ENCODE measurements at places on chromosomes 1 and 21. TPM values are rescaled to one million over a fixed set of nuclear protein-coding genes. Genes with fewer than 3 reads are reported as not detected.

Gene SELE
- 0.47 TPM for total RNA-seq

Gene KCNE1
- total RNA-seq: 12.4 TPM

Gene SH2D2A
- total RNA-seq: not detected

Gene WNT2B
- 14.7 TPM for total RNA-seq

Gene GPA33
- total RNA-seq: 0.62 TPM

Gene CFHR1
- not detected for total RNA-seq

Gene HSD11B1
- total RNA-seq: 17.6 TPM

Gene ARHGEF10L
- total RNA-seq: 20.3 TPM

DNA sequence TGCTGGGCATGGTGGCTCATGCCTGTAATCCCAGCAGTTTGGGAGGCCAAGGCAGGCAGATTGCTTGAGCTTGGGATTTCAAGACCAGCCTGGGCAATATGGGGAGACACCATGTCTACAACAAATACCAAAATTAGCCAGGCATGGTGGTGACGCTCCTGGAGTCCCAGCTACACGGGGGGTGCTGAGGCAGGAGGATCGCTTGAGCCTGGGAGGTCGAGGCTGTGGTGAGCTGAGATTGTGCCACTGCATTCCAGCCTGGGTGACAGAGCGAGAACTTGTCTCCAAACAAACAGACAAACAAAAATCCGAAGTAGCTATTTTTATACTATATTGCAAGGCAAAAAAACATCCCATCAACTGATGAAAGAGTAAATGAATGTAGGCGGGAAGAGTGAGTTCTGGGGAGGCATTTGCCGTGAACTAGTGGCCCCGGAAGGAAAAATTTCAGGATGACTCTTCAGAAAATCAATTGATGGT is 40.6 kb downstream of the NCMAP start:
- no peak overlapping the region for H3K4me3 ChIP-seq
- no peak for DNase-seq
- no peaks in the 10 kb centered on the region for H3K4me1 ChIP-seq
- H3K27me3 ChIP-seq: no peaks in the 10 kb centered on the region

GRCh38 chr1:42815941-42816584 is 859 bp upstream of the ERMAP start:
- H3K27me3 ChIP-seq: no peaks in the 10 kb centered on the region
- DNase-seq: no peak
- peaks cover 9% of the 10 kb centered on the region for H3K4me1 ChIP-seq
- H3K36me3 ChIP-seq: no peaks in the 10 kb centered on the region

DNA sequence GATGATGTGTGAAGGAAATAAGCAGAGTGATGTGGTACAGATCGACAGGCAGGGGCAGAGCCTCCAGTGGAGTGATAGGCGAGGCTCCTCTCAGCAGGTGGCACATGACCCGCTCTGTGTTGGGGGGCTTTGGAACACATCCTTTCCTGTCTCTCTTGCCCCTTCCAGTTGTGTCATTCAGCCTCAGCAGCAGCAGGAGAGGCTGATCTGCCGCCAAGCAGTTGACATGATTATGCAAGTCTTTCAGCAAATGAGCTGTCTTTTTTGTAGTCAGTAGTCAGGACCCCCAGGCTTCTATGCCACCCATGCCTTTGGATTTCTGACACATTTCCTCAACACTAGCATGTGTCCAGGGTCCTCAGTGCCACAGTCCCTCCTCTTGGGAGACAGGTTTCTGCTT is 307.1 kb upstream of the C1orf174 start:
- H3K4me1 ChIP-seq: no peaks in the 10 kb centered on the region
- no peaks in the 10 kb centered on the region for H3K36me3 ChIP-seq
- no peak for DNase-seq
- no peaks in the 10 kb centered on the region for H3K27me3 ChIP-seq

GRCh38 chr1:54259546-54260140 is 59.7 kb downstream of the MRPL37 start:
- no peaks in the 10 kb centered on the region for H3K36me3 ChIP-seq
- no peak for DNase-seq
- H3K4me3 ChIP-seq: no peak overlapping the region
- no peaks in the 10 kb centered on the region for H3K27me3 ChIP-seq
- peaks cover 18% of the 10 kb centered on the region for H3K4me1 ChIP-seq

DNA sequence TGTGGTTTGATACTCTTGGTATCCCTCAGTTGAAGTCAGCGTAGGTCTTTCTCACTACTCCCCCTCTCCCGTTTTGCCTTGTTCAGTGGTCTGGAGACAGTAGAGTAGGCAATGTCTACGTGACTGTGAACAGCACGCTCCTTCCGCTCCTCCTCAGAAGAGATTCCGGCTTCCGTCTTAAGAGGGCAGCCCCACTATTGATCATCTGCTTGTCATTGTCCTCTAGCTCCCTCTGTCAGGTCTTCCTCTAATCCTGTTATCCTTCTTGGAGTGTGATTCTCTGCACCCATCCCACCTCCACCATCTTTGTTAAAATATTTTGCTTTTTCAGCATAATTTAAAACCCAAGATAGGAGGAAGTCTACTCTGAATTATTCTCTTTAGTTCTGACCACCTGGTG is 129.9 kb upstream of the KCNK2 start:
- H3K27ac ChIP-seq: no peak overlapping the region
- DNase-seq: peak; percentile 19
- H3K4me3 ChIP-seq: no peak overlapping the region
- no peaks in the 10 kb centered on the region for H3K27me3 ChIP-seq

- H3K27ac ChIP-seq: no peak overlapping the region
- DNase-seq: no peak
- no peaks in the 10 kb centered on the region for H3K36me3 ChIP-seq
- H3K4me3 ChIP-seq: no peak overlapping the region
- H3K27me3 ChIP-seq: no peaks in the 10 kb centered on the region
- H3K4me1 ChIP-seq: peaks cover 6% of the 10 kb centered on the region
Observed at GRCh38 chr1:996851-997712, 2.8 kb downstream of the HES4 start.

GRCh38 chr1:178143730-178144690 is 50.1 kb downstream of the RASAL2 start:
- no peaks in the 10 kb centered on the region for H3K36me3 ChIP-seq
- no peak overlapping the region for H3K4me3 ChIP-seq
- no peaks in the 10 kb centered on the region for H3K27me3 ChIP-seq
- DNase-seq: no peak

DNA sequence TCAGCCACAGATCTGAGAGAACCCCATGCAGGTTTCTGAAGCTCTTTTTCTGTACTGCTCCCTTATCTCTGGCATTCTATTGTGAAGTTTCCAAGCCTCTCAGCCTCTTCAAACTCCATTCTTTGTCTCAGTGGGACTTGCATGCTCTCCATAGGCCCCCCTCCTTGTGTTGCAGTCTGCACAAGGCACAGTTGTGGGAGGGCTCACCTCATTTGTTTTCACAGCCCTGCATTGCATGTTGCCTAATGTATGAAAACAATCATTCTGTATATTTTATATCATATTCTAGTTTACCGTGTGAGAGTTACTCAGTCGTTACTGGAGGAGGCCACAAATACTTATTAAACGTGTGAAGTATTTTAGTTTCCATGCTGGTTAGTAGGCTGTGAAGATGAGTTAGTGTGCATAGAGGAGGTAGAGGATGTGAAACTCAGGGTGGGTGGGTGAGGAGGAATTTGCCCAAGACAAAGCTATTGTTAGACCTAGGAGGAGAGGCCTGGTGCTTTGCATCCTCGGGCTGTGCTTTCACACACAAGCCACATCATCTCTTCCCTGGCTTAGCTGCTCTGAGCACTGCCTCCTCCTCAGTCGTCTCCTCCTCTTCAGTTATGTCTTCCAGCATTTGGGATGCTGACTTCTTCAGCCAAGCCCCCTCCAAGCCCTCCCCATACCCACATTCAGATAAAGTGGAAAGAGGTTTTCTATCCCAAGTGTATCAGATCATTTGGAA is 7.8 kb upstream of the CHI3L2 start:
- H3K27me3 ChIP-seq: no peaks in the 10 kb centered on the region
- H3K36me3 ChIP-seq: no peaks in the 10 kb centered on the region
- DNase-seq: no peak
- no peak overlapping the region for H3K27ac ChIP-seq
- H3K4me1 ChIP-seq: peaks cover 15% of the 10 kb centered on the region

- H3K27me3 ChIP-seq: no peaks in the 10 kb centered on the region
- peaks cover 6% of the 10 kb centered on the region for H3K4me1 ChIP-seq
- H3K36me3 ChIP-seq: no peaks in the 10 kb centered on the region
- no peak for DNase-seq
- H3K4me3 ChIP-seq: no peak overlapping the region
Observed at GRCh38 chr1:234836045-234836681, 226.2 kb upstream of the IRF2BP2 start.

- no peaks in the 10 kb centered on the region for H3K4me1 ChIP-seq
- DNase-seq: peak; percentile 72
- H3K36me3 ChIP-seq: no peaks in the 10 kb centered on the region
- H3K4me3 ChIP-seq: no peak overlapping the region
- no peaks in the 10 kb centered on the region for H3K27me3 ChIP-seq
Observed at GRCh38 chr1:198118134-198118533, 38.7 kb upstream of the NEK7 start.

DNA sequence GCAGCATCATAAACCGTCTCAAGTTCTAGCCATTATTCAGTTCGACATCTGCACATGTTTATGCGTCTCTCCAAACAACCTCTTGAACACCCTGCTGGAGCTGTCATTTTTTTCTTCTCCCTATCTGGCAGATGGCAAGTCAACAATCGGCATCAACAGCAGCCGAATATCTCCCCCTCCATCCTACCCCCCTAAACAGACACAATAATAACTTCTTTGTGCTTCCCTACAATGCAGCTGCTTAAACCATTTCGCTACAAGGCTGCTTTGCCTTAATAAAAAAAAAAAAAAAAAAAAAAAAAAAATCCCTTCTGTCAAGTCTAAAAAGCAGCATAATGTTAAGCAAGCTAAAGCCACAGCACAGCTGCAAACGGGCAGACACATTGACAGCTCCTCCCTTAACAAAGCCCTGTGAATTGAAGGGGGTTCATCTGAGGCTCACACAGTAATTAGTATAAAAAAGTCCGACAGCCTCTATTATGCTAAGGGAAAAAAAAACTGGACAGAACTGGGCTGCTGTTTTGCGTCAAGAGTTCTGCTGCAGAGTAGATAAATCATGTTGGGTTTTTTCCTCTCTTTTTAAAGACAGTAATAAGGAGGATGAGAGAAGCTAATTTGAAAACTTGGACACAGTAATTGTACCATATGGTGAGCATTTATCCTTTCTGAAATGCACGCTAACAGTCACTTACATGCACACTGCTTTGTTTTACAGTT is 136.4 kb downstream of the AKT3 start:
- H3K27me3 ChIP-seq: no peaks in the 10 kb centered on the region
- H3K36me3 ChIP-seq: no peaks in the 10 kb centered on the region
- H3K27ac ChIP-seq: no peak overlapping the region
- no peak overlapping the region for H3K4me3 ChIP-seq

GRCh38 chr1:233689017-233689747 is 75.3 kb downstream of the KCNK1 start:
- H3K27me3 ChIP-seq: no peaks in the 10 kb centered on the region
- no peak for DNase-seq
- no peak overlapping the region for H3K27ac ChIP-seq
- H3K36me3 ChIP-seq: no peaks in the 10 kb centered on the region

DNA sequence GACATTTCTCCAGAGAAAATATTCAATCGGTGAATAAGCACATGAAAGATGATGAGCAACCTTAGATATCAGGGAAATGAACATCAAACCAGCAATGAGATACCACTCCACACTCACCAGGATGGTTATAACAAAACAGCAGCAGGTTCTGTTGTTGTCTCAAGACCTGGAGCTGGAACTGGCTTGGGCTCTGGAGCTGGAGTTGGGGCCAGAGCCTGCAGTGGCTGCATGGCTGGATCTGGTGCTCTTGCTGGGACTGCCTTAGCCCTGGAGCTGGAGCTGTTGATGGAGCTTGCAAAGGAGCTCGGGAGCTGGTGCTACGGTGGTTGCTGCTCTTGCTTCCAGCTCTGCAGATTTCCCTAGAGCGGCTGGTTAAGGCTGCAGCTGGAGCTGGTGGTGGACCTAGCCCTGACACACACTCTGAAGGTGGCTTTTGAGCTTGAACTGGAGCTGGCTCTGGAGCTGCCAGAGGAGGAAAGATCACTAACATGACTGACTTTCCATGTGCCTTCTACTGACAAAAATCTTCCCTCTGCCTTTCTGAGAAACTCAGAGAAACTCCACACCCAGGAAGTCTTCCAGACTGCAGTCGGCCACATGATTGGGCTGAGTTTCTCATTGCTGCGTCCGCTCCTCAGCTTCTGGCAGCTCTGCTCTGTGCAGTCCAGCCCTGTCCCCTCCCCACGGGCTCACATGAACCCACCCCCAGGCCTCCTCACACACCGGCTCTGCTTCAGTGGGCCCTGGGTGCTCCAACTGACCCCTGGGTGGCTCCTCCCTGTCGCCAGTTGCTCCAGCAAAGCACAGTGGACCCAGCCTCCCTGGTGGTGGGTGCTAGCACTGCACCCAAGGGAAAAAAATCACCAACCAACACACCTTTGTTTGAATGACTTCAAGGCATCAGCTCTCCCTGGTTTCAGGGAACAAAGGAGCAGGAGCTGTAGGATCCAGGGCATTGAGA is 139.1 kb upstream of the FMN2 start:
- peak; percentile 26 for DNase-seq
- no peaks in the 10 kb centered on the region for H3K4me1 ChIP-seq

DNA sequence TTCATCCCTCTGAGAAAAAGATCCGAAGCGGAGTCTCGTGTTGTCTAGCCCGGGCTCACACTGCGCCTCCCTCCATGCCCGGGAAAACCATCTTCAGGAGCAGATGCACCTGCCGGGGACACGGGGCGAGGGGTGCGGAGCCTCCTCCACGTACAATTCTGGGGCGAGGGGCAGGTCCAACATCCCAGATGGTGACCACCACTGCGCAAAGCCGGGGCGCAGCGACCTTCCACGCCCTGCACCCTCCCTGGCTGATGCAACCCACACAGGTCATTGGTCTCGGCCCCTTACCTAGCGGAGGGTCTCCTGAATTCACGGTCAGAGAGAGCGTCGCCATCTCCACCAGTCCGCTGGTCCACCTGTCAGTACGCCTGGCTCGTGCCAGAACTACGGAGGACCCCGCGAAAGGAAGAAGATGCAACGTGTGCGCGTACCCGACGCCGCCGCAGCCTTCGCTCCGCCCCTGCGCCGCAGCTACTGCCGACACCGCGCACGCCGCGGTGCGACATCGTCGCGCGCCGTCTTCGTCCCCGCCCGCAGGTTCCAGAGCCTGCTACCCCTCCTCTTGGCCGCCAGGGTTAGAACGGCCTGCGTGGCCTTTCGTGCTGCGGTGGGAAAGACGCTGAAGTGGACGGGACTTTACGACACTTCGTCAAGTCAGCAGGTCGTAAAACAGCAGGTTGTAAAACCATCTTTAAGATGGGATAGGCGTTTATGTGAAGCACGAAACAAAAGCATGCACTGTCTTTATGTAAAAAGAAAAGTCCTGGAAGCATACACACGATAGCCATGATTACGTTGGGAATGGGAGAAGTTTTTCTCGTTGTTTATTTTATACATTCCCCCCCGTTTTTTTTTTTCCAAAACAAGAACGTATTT is at the start of gene EPRS1:
Gene EPRS1 (minus strand): TSS at position 454 of the 879 bp plus-strand sequence. CDS start 117 bp downstream, at position 337.
- H3K27me3 ChIP-seq: no peaks in the 10 kb centered on the region
- H3K36me3 ChIP-seq: no peaks in the 10 kb centered on the region
- H3K27ac ChIP-seq: peak within 1 kb of the TSS; percentile 82
- DNase-seq: peak; percentile 95
- H3K4me3 ChIP-seq: peak within 1 kb of the TSS; percentile 91

GRCh38 chr1:63343922-63344321 is 21.6 kb downstream of the FOXD3 start:
- no peak for DNase-seq
- H3K4me1 ChIP-seq: no peaks in the 10 kb centered on the region
- H3K4me3 ChIP-seq: no peak overlapping the region

GRCh38 chr1:31949862-31950261 is 11.7 kb upstream of the PTP4A2 start:
- no peaks in the 10 kb centered on the region for H3K36me3 ChIP-seq
- no peaks in the 10 kb centered on the region for H3K27me3 ChIP-seq
- H3K4me3 ChIP-seq: no peak overlapping the region
- peaks cover 14% of the 10 kb centered on the region for H3K4me1 ChIP-seq

GRCh38 chr1:184866991-184867788 is 107.1 kb downstream of the NIBAN1 start:
- H3K27ac ChIP-seq: no peak overlapping the region
- no peaks in the 10 kb centered on the region for H3K36me3 ChIP-seq
- H3K4me3 ChIP-seq: no peak overlapping the region
- DNase-seq: no peak

Measured in testis (tissue), 5 donors.